Caco-2 (cell line): ENCODE measurements at places on chromosomes 2 and 18.
A peak's percentile ranks its signal among the peaks of the same experiment; 100 is the strongest.

- H3K4me1 ChIP-seq, result no peaks in the 10 kb centered on the region
- H3K27ac ChIP-seq, result no peak overlapping the region
- DNase-seq, result no peak
- H3K27me3 ChIP-seq, result no peaks in the 10 kb centered on the region
- no peaks in the 10 kb centered on the region for H3K36me3 ChIP-seq
Observed at GRCh38 chr2:30095402-30095801, 51.4 kb upstream of the YPEL5 start.

DNA sequence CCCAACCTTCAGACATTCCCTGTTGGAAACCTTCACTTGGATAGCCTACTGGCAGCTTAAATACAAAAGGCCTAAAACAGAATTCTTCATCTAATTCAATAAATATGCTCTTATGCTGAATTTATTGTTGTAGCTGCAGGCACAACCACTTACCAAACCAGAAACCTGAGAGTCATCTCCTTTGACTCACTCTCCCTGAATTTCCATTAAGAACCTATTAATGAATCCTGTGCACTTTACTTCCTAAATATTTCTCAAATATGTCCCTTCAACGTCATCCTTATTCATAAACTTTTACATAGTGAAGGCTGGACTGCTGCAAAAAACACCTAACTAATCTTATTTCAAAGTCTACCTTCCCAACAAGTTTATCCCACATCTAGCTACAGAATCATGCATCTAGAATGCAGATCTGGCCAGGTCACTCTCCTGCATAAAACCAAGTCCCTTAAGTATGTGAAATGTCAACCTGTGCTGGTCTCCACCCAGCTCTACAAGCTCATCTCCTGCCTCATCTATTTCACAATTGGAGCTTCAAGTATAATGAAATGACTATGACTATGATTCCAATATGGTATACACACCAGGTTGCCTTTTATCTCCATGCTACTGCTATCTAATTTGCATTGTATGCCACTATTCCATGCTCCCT, 354.2 kb downstream of the ZEB2 start:
- H3K27ac ChIP-seq, result no peak overlapping the region
- H3K36me3 ChIP-seq, result no peaks in the 10 kb centered on the region
- H3K27me3 ChIP-seq, result no peaks in the 10 kb centered on the region

DNA sequence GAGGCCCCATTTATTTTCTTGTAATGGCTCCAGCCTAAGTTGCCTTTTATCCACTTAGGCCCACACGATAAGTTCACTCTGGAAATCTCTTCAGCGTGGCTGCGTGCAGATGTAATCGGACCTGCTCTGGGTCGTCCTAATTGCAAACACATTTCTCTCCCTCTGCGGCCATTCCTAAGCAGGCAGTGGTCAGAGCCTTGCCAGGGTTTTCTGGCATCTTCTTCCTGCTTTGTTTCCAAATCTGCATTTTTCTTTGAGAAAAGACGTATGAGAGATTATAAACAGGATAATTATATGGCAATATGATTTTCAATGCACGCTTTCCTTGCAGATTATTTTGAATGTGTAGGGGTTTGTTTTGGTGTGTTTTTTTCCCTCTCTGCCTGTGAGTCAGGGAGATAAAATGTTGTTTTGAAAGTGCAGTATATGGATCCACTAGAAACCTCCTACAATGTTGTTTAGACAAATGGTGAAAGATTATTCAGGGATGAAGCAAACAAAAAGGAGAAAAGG, 239.4 kb upstream of the TANK start:
- H3K27ac ChIP-seq, result no peak overlapping the region
- H3K4me3 ChIP-seq, result no peak overlapping the region
- H3K27me3 ChIP-seq, result no peaks in the 10 kb centered on the region
- peaks cover 7% of the 10 kb centered on the region; the same call in 1 of the 2 replicates for H3K4me1 ChIP-seq

DNA sequence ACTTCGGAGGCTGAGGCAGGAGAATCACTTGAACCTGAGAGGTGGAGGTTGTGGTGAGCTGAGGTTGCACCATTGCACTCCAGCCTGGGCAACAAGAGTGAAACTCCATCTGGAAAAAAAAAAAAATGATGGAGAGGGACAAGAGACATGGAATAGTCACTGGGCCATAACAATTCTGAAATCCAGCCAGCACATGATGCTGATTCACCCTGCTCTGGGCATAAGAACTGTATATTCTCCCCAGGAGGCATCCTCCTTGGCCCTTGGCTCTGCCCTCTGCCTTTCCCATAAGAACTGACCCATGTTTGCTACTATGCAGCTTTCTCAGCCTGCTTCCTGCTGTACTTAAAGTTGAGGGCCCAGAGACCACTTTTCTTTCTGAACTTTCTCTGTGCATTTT, 297.7 kb downstream of the GBX2 start:
- H3K27me3 ChIP-seq, result no peaks in the 10 kb centered on the region
- no peaks in the 10 kb centered on the region; the same call in 1 of the 2 replicates for H3K36me3 ChIP-seq
- no peak for DNase-seq
- no peak overlapping the region for H3K4me3 ChIP-seq
- H3K27ac ChIP-seq, result no peak overlapping the region

DNA sequence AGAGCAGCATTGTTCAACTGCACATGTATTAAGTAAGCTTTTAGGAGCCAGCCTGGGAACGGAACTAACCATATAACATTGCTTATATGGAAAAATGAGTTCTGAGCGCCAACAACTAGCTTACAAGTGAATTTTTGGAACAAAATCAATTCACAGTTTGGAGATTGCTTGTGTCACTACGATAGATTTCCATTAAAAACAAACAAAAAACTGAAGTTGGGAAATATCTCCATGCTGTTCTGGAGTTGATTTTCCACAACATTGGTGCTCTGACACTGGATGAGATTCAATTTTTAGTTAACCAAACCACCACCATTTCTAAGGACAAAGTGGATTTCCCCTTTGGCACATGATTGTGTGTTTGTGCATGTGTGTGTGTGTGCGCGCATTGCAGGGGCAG, 56.9 kb upstream of the ZNF397 start:
- DNase-seq, result no peak
- H3K27ac ChIP-seq, result no peak overlapping the region
- H3K4me3 ChIP-seq, result no peak overlapping the region

DNA sequence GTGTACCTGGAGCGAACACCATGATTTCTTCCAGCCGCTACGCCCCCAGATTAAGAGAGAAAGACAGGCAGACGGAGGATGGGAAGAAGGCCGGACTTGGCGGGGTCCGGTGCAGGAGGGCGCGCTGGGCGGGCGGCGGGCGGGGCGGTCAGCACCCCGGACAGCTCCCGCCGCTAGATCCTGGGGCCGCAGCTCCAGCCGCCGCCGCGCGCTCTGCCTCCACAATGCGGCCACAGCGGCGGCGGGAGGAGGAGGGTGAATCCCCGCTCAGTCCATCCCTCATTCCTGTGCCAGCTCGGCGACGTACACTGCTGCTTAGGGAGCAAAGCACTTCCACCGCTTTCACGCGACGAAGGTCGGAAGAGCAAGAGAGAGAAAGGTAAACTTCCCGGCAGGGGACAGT, at the start of gene AKAIN1:
Gene AKAIN1, minus strand, starts transcription at position 226 of the 403 bp plus-strand sequence. Its CDS starts 204 bp downstream, at position 22.
- no peaks in the 10 kb centered on the region for H3K4me1 ChIP-seq
- H3K27me3 ChIP-seq, result no peaks in the 10 kb centered on the region
- H3K4me3 ChIP-seq, result no peak within 1 kb of the TSS
- no peak within 1 kb of the TSS for H3K27ac ChIP-seq

- H3K36me3 ChIP-seq, result no peaks in the 10 kb centered on the region
- H3K4me3 ChIP-seq, result no peak overlapping the region
- no peaks in the 10 kb centered on the region for H3K4me1 ChIP-seq
- H3K27ac ChIP-seq, result no peak overlapping the region
Observed at GRCh38 chr18:15005313-15006130, 257.6 kb downstream of the ANKRD30B start.

DNA sequence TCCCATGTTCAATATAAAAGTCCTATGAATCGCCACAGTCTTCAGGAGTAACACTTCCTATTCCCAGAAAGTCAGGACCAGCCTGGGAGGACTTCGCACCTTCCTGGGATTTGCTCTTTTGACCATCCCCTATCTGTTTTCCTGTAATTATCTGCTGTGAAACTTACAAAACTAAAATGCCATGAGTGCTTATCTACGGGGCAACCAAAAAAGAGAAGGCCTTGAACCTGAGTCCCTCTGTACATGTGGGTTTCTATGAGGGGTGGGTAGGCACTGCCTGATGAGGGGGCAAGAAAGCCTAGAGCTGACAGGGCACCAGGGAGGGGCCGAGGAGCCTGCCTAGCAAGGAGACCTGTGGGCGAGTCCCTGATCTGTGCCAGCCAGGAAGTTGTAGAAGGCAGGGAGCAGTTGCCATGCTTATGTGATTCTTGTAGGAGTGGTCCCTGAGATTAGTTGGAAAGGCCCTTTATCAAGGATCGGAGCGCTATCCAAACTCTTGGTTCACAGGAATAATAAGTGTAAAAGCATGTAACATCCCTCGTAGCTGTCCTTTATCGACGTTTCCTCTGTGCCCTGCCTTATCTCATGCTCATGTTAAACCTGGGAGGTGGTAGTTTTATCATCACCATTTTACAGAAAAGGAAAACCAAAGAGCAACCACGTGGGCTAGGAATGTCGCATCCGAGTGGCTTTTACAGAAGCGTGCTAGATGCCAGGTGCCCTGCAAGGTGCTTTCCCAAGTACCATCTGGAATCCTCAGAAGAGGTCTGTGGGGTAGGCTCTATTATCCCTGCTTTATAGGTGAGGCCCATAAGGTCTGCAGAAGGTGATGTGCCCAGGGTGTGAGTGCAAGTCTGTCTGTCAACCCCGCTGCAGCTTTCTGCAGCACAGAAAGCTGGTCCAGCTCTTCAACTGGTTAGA, 111.8 kb downstream of the B3GNT2 start:
- no peaks in the 10 kb centered on the region for H3K36me3 ChIP-seq
- peak overlapping the region; percentile 79 for H3K27ac ChIP-seq
- no peak overlapping the region for H3K4me3 ChIP-seq
- peaks cover 37% of the 10 kb centered on the region for H3K4me1 ChIP-seq

GRCh38 chr2:86398500-86399474, 42.4 kb upstream of the KDM3A start:
- peaks cover 1% of the 10 kb centered on the region for H3K27me3 ChIP-seq
- no peaks in the 10 kb centered on the region; the same call in 1 of the 2 replicates for H3K36me3 ChIP-seq
- H3K4me1 ChIP-seq, result peaks cover 15% of the 10 kb centered on the region
- H3K27ac ChIP-seq, result no peak overlapping the region

GRCh38 chr2:160783474-160783873, 289.9 kb upstream of the RBMS1 start:
- no peaks in the 10 kb centered on the region for H3K4me1 ChIP-seq

- H3K27ac ChIP-seq, result no peak overlapping the region
- DNase-seq, result no peak
- H3K27me3 ChIP-seq, result no peaks in the 10 kb centered on the region
- H3K4me3 ChIP-seq, result no peak overlapping the region
- H3K36me3 ChIP-seq, result no peaks in the 10 kb centered on the region
Observed at GRCh38 chr18:29855637-29856036, 1186.9 kb downstream of the DSC3 start.

DNA sequence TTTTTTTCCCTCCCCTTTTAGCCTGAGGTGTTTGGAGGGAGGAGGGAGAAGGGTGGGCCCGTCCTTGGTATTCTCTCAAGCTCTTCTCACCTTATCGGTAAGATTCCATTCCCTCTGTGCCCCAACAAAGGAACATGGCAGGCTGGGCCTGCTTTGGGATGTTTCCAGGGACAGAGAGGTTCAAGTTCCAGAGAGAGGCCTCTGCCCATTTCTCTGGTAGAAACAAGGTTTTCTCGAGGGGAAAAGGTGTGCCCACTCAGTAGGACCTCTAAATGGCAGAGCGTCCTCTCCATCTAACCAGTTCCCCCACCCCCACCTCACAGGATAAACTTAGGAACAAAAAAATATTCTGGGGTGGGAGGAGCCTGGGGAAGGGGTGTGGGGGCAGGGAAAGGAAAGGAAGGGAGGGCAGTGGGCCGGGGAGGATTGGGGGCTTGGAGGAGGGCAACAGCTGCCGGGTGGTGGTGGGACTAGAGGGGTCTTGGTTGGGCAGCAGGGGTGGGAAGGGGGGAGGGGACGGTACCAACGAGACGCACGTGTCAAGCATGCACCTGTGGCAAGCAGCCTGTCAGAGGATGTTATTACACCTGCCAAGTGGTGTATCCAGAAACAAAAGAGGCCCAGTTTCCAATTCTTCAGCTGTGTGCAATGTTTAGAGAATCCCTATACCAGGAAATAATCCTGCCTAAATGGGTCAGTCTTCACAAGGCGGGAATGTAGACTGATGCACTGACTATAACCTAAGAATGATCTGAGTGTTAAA, 2.1 kb downstream of the PCBP1 start:
- peak overlapping the region; percentile 100 for H3K27ac ChIP-seq
- peaks cover 6% of the 10 kb centered on the region for H3K36me3 ChIP-seq
- peak overlapping the region; percentile 59 for H3K4me3 ChIP-seq

DNA sequence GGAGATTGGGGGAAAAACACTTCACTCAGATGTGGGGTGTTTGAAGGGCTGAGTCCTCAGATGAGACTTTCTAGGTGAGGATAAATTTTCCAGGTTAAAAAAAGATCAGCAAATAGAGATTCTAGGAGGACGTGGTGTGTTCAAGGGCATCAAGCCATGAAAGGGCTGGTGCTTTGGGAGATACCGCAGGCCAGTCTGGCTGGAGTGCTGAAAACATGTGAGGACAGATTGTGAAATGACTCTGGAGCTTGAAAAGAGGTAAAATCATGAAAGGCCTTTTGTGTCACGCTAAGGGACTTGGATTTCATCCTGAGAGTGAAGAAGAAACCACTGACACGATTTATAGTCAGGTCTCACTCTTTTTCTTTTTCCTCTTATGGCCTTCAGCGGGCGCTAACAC, 320.5 kb downstream of the DPP10 start:
- no peak overlapping the region for H3K4me3 ChIP-seq
- no peak for DNase-seq
- H3K4me1 ChIP-seq, result no peaks in the 10 kb centered on the region
- H3K36me3 ChIP-seq, result no peaks in the 10 kb centered on the region

- peak overlapping the region; percentile 75 for H3K27ac ChIP-seq
- H3K36me3 ChIP-seq, result no peaks in the 10 kb centered on the region
- no peaks in the 10 kb centered on the region for H3K27me3 ChIP-seq
- H3K4me3 ChIP-seq, result no peak overlapping the region
- peaks cover 36% of the 10 kb centered on the region for H3K4me1 ChIP-seq
Observed at GRCh38 chr2:85935746-85936208, 47.0 kb upstream of the ST3GAL5 start.

GRCh38 chr2:84548303-84548702, 32.0 kb downstream of the DNAH6 start:
- H3K27me3 ChIP-seq, result no peaks in the 10 kb centered on the region; the same call in 1 of the 2 replicates
- no peaks in the 10 kb centered on the region for H3K36me3 ChIP-seq
- no peaks in the 10 kb centered on the region for H3K4me1 ChIP-seq
- H3K4me3 ChIP-seq, result no peak overlapping the region

DNA sequence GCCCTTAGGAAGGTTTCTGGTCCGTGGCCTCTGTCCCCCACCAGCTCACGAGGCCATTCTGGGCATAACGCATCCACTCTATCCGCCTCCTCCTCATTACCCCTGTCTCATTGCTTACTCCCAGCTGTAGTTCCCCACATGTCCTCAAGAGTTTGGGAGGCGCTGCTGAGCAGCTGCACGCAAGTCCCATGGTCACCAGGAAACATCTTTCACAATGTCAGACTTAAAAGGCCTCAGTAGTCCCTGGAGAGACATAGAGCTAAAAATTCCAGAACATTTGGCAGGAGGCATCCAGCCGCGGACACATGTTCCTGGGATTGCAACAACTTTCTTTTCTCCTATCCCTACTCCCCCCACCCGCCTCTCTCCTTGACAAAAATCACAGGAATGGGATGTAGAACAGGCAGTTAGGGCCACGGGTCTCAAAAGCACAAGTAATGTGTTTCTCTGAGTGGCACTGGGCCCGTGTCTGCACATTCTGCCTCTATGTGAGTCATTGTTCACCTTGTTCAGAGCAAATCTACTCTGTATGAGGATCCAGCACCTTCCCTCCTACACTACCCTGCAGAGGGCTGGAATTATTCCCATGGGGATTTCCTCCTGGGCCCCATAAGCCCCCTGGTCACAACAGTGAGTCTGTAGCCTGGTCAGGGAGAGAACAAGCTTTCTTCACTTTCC, 8.1 kb downstream of the LBH start:
- H3K27me3 ChIP-seq, result no peaks in the 10 kb centered on the region
- H3K4me1 ChIP-seq, result peaks cover 7% of the 10 kb centered on the region; the same call in 1 of the 2 replicates
- peaks cover 5% of the 10 kb centered on the region; the same call in 1 of the 2 replicates for H3K36me3 ChIP-seq
- peak overlapping the region; percentile 48 for H3K27ac ChIP-seq
